ENCODE measurements at places on chromosomes 6 and 20. TPM values are rescaled to one million over a fixed set of nuclear protein-coding genes. Genes with fewer than 3 reads are reported as not detected.
A peak's percentile ranks its signal among the peaks of the same experiment; 100 is the strongest.

The SIRPA gene
- total RNA-seq: 2.5 TPM

The TREML2 gene
- not detected for total RNA-seq

The PRRT1 gene
- 0.92 TPM for total RNA-seq

The HMGN3 gene
- 147 TPM for total RNA-seq

The UBE2C gene
- 9.5 TPM for total RNA-seq

- no peak for ATAC-seq
Measured at GRCh38 chr20:32845786-32846185, 12.9 kb upstream of the EFCAB8 start.

- ATAC-seq: no peak
Measured at GRCh38 chr6:138923561-138923960, 64.5 kb downstream of the REPS1 start.

- peak; percentile 84 for ATAC-seq
Measured at GRCh38 chr6:117232196-117232595, 33.2 kb upstream of the VGLL2 start.

GRCh38 chr6:81739230-81740195 lies 13.0 kb downstream of the TENT5A start:
- ATAC-seq: no peak

DNA sequence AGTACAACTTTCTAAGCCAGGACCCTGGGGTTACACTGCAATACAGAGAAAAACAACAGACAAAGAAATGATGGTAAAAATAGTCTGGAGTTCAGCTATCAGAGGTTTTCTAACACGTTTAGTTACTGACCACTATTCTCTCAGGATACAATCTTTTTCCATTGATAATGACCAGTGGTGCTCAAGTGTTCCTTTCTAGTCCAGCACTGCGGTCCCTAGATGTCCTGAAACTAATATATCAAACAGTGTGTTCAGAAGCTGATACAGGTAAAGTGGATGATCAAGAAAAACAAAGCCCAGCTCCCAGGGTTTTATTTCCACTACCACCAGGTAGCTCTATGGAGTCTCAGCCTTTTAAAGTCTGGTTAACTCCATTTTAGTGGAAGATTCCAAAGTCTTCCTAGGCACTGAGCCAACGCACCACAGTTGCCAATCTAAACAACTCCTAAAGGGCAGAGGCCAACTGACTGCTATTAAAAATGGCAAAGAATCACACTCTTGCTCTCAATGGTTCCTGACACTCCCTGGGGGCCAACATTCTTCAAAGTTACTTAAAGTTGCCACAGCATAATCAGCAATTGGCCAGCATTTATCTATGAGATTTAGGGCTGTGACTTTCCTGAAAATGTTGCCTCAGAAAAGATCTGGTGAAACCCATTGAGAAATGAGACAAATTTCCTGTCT lies 38.2 kb downstream of the DZANK1 start:
- ATAC-seq: no peak

- no peak for ATAC-seq
Measured at GRCh38 chr6:6927521-6928361, 180.0 kb upstream of the RREB1 start.

- ATAC-seq: peak; percentile 82
Measured at GRCh38 chr6:6998194-6998569, 109.6 kb upstream of the RREB1 start.

GRCh38 chr6:19979986-19980385 lies 142.8 kb downstream of the ID4 start:
- ATAC-seq: no peak

- no peak for ATAC-seq
Measured at GRCh38 chr6:124772733-124773319, 189.4 kb upstream of the RNF217 start.

DNA sequence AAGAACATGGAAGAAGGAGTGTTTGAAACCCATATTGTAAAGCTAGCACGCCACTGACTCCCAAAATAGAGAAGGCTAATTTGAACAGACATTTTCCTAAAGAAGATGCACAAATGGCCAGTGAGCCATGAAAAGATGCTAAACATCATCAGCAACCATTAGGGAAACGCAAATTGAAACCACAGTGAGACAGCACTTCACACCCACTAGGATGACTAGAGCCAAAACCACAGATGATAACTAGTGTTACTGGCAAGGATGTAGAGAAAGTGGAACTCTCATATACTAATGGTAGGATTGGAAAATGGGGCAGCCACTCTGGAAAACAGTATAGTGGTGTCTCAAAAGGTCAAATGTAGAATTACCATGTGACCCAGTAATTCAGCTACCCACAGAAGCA lies 58.2 kb downstream of the BMP7 start:
- ATAC-seq: no peak

GRCh38 chr6:101404775-101405174 lies 11.3 kb downstream of the GRIK2 start:
- no peak for ATAC-seq

DNA sequence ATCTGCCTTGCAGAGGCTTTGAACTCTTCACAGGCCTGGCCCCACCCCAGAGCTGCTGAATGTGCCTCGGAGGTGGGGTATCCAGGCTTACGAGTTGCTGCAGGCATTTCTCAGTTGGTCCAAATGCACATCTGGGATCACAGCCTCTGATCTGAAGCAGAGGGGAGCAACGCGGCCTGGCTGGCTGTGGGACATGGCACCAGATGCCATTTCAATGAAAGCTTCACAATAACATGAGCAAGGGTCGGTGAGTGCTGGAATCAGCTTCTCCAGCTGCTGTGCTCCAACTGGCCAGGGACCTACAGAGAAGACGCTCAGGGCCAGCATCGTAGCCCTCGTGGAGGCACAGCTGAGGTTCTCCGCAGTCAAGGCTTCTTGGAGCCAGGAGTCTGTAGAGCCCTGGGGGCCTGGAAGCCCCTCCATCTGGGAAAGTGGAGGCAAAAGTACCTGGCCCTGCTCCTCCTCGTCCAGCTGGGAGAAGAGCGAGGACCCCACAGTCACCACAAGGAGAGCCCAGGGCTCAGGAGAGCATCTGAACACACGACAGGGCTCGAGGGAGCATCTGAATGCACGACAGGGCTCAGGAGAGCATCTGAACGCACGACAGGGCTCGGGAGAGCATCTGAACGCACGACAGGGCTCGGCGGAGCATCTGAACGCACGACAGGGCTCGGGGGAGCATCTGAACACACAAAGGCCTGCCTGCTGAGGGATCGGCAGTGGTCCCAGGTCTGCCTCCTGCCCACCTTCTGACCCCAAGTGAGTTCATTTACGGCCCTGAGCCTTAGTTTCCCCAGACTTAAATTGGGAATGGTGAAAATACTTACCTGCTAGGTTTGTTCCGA lies 165.2 kb downstream of the DLL1 start:
- ATAC-seq: no peak

DNA sequence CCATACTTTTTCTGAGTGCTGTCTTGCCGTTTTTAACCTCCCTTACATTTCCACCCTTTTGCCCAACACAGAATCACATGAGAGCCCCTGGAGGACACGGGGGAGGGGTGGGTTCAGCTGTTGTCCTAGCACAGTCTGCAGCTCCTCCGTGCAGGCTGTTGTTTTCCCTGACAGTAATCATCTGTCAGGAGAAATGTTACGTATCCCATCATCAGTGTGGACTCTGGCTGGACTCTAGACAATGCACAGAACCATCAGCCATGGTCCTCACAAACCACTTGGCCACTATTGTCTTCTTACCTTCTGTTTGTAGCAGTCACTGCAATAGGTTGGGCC lies 92.1 kb downstream of the RIN2 start:
- peak; percentile 69 for ATAC-seq

GRCh38 chr6:108676555-108676954 lies 115.8 kb downstream of the FOXO3 start:
- ATAC-seq: no peak
